ENCODE measurements at places on chromosomes 5 and 9.
A peak's percentile ranks its signal among the peaks of the same experiment; 100 is the strongest.

GRCh38 chr9:80004714-80005113 lies 432.9 kb downstream of the TLE4 start:
- DNase-seq: no peak

DNA sequence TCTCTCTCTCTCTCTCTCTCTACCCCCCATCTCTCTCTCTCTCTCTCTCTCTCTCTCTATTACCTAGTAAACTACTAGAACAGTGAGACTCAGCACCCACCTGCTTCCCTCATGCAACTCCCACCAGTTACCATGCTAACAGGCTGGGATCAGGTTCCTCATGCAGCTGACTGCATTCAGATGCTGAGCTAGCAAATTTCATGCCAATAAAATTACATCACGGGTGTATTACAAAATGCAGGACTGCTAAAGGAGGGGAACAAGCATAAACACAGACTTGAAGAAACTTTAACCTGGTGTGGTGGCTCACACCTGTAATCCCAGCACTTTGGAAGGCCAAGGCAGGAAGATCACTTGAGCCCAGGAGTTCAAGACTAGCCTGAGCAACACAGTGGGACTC lies 76.0 kb downstream of the CEMIP2 start:
- DNase-seq: no peak

DNA sequence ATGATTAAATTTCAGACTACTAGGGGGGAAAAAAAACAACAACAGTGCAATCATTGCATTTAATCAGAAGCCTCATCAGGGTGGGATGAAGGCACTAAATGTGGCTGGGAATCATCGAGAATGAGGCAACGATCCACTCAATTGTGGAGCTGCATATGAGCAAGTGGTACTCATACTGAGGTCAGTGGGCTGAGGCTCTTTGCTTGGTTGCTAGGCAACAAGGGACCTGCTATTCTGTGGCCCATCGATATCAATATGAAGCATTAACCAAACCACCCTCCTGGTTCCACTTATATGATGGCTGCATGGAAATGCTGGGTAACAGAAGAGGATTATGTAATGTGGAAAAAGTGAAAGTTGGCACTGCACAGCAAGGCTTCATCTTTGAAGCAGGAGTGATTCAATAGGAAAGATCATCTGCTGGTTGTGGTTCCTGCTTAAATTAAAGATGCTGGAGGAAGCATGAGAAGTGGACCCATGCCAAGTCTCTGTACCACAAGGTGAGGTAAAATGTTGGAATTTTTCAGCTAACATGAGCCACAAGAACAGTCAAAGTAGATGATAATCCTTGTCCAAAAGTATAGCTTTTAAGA lies 159.8 kb upstream of the HMHB1 start:
- DNase-seq: no peak

DNA sequence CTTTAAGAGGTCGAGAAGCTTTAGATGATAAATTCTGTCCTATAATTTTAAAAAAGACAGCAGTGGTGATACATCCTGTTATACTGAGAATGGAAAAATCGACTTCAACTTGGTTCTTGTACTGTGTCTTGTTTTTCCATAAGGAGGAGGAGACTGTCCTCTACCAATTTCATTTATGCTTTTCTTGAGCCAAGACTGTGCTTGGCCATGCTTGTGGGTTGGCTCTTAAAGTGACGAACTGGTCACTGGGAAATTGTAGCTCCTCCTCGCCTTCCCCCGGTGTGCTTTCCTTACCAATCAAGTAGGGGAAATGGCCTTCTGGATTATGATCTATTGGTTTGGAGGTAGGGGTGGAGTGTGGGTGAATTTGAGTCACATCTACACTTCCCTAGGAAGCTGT lies 67.1 kb upstream of the HSPB3 start:
- no peak for DNase-seq

- no peak for DNase-seq
These were observed 174.7 kb upstream of the PTGER4 start for GRCh38 chr5:40505031-40505430.

DNA sequence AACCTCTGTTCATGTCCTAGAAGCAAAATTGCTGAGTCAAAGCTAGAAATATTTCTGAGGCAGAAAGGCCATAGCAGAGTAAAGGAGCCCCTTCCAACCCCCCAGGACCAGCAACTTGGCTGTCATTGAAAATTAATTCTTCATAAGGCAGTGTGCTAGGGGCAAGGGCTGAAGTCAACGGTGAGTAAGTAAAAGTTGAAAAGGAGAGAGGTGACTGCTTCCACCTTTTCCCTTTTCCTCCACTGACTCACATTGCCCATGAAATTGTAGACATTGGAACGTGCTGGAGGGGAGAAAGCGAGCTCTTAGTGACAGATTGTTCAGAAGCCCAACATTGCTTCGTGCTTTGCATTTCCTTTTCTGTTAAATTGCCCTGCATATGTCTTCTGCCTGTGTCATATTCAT lies 19.1 kb downstream of the GLRA1 start:
- DNase-seq: peak; percentile 15

- DNase-seq: no peak
These were observed 381.4 kb downstream of the GADD45G start for GRCh38 chr9:89986190-89986589.

GRCh38 chr5:180085837-180086236 lies 14.3 kb upstream of the RNF130 start:
- DNase-seq: no peak

DNA sequence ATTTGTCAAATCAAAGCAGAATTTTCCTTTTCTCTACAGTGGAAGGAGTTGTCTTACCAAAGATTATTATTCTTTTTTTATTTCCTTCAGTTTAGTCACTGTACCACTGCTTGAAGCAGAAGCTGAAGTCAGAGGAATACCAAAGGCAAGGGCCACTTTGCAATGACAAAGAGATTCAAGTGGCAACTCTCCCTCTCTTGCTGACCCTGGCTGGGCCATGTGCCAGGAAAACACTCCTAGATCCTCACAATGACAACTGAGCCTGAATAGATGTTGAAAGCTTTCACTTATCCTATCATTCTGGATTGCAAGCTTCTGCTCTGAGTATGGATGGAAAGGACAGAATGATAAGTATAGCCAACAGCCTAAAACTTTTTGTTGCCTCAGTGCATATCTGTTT lies 618.3 kb downstream of the NR2F1-AS1 start:
- DNase-seq: no peak

- no peak for DNase-seq
These were observed 185.0 kb upstream of the PTGER4 start for GRCh38 chr5:40494631-40495236.
